Omental fat pad (tissue), 4 donors: ENCODE measurements at places on chromosomes 11 and 22.
A peak's percentile ranks its signal among the peaks of the same experiment; 100 is the strongest.

DNA sequence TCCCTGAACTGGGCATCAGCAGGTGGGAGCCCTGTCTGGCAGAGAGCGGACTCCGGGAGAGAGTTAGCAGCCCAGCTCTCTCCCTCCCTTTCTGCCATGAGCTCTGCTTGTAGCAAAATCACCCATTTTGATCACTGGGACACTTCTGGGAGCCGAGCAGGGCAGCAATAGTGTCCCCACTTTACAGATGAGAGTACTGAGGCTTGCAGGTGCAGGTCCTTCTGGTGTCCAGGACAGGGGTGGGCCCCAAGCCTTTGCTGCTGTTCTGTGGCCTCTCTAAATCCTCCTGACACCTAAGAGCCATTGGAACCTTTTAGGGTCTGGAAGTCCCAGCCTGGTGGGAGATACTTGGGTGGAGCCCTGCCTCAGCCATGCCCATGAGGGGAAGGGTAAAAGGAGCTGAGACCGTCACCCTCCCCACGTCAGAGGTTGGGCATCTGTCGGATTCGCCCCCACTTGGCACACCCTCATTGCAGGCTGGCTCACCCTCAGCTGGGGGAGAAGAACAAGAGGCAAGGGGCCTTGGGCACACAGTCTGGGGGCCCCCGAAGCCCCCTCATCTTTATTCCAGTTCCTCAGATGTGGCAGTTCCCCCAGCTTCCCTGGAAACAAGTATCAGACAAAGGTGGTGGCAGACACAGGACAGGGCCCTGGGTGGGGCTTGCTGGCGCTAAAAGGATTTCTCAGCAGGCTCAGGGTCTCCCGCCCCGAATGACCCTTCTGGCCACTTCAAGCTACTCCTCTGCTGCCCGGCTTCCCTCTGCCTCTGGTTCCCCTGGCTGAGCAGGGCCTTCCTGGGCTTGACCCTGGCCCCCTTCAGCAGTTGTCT is 4.5 kb downstream of the RIN1 start:
- DNase-seq = no peak

GRCh38 chr11:9095421-9095820 is 4.0 kb upstream of the SCUBE2 start:
- no peak for DNase-seq

DNA sequence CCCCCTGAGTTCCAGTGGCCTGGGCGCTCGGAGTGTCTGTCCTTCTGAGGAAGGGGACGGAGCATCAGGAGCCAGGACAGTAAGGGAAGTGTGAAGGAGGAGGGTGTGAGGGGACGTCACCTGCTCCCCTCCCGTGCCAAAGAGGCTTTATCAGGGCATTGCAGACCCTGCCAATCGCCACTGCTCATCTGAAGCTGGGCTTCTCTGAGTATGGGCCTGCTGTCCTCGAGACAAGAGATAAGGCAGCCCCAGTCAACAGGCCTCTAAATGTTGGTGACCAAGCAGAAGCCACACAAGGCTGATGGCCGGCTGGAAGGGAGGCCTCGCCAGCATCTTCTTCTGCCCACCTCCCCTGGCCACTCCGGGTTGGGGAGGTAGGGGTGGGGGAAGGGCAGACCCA is 29.8 kb downstream of the LIF start:
- DNase-seq = no peak

- DNase-seq = no peak
Measured at GRCh38 chr22:17501679-17502285, 61.5 kb upstream of the SLC25A18 start.

- no peak for DNase-seq
Measured at GRCh38 chr22:23403720-23404688, 176.1 kb downstream of the IGLL1 start.

DNA sequence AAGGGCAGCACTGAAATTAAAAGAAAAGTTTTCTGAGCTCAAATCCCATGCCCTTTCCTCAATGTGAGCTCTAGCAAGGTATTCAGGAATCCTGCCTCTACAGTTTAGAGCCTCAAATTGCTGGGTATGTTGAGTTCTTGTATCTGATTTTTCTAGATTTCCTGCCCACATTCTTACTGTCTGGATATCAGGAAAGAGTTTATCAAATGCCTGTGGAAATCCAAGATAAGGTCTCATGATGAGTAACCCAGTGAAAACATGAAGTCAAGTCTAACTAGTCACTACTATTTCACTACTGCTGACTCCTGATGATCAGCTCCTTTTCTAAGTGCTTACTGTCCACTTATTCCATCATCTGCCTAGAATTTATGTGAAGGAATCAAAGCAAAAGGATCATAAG is 29.8 kb downstream of the LIMK2 start:
- DNase-seq = no peak

GRCh38 chr11:101914738-101915426 is at the start of gene CEP126:
TSS of gene CEP126 (plus strand) at chr11:101915010. CDS start at chr11:101915285, 275 bp downstream.
- peak; percentile 89 for DNase-seq

- no peak for DNase-seq
Measured at GRCh38 chr11:19689281-19690000, 23.2 kb upstream of the NAV2 start.

DNA sequence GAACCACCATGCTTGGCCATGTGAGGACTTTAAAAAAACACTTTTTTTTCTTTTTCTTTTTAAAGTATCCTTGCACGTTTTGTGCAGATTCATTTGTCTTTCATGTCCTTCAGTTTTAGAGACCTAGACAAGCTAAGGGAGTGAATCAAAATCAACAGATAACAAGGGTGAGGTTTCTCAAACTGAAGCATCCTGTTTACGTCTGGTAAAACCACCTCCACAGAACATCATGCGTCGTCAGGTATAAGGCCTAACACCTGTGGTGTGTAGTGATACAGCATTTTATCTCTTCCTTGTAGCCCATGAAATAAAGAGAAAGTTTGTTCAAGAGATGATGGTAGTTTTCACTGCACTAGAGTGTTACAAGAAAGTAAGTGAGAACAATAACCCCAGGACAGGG is 26.3 kb upstream of the CSF2RB start:
- DNase-seq = no peak

- peak; percentile 83 for DNase-seq
Measured at GRCh38 chr11:64331569-64332371, 8.2 kb upstream of the CCDC88B start.

GRCh38 chr22:27490080-27490479 is 311.5 kb downstream of the MN1 start:
- DNase-seq = no peak

- DNase-seq = no peak
Measured at GRCh38 chr11:87908086-87908485, 267.2 kb downstream of the RAB38 start.

DNA sequence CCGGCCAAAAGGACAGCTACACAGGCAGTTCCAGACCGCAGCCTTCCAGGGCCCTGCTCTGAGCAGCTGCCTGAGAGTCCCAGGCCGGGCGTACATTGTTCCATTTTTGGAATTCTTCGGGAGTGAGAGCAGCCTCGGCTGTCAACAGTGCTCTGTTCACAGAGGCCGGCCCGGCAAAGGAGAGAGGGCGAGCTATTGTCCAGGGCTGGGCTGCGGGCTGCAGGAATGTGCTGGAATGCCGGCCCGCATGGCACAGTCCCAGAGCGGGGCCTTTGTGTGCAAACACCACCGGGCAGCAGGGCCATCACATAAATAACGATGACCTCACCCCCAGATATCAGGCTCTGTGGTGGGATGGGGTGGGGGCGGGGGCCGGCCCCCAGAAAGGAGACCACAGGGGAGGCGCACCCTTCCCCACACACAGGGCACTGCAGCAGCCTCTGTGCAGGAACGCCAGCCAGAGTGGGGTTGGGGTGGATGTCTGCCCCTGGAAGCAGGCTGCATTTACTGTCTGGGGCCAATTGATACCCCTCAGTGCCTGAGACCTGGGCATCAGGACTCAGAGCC is 15.8 kb downstream of the LINC01488 start:
- DNase-seq = no peak

DNA sequence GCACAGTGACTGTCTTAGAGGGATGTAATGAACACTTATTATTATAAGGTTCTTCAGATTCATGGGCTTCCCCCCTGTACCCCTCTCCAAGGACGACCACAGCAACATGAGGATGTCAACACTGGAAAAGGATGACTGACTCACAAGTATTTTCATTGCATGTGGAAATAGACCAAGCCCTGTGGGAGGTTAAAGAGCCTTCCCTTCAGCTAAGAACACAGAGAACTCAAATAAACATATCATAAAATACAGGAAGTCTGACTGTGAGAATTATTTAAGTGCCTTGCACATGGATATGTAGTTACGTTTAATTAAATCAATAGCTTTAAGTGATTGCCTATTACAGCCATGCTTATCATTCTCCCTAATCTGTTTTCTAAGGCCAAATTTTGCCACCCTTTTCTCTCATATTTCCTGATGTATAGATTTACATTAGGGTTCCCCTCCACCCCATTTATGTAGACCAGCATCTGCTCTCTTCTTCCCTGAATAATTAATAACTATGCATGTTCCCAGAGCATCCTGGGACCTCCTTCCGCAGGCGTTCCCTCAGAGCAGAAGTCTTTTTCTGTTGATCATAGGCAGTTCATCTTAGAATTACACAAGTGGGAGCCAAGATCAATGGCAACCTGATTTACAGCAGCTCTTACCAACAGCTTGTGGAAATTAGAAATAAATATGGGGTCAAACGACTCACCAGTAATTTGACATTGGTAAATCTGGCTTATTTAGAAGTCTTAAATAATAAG is 226.9 kb downstream of the OPCML start:
- DNase-seq = no peak

GRCh38 chr11:34140149-34140548 is 34.7 kb downstream of the NAT10 start:
- no peak for DNase-seq

DNA sequence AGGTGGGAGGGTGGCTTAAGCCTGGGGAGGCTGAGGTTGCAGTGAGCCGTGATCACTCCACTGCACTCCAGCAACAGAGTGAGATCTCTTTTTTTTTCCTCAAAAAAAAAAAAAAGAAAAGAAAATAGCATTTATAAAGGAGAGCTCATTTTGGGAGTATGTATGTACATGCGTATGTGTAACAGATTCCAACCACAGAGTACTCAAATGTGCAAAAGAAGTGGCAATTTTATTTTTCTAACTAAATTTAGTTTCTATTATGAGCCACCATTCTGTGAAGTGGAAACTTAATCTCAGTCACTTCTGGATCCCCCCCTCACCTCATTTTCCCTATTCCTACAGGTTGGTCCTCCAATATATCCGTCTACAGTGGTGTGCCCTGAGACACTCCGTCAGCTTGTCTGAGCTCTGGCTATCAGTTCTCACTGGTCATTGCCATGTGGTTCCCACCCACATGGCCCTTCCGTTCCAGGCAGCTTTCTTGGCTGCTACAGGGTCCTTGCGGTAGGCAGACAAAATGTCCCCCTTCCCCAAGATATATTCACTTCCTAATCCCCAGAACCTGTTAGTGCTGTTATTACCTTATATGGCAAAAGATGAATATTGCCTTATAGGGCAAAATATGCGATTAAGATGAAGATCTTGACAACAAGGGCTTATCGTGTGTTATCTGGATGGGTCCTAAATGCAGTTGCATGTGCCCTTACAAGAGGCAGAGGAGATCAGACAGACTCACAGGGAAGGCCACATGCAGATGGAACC is 35.8 kb upstream of the TSKU start:
- DNase-seq = no peak

DNA sequence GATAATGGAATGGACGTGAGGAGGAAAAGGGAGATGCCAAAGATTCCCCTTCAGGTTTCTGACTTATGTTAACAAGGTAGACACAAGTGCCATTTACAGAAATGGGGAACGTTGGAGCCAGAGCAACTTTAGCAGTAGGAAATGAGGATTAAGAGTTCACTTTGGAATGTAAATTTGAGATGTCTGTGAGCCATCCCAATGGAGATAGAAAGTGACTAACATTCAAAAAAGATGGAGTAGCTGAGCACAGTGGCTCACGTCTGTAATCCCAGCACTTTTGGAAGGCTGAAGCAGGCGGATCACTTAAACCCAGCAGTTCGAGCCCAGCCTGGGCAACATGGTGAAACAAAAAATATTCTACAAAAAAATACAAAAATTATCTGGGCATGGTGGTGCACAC is 19.9 kb downstream of the MRTFA start:
- DNase-seq = no peak

GRCh38 chr11:30553521-30554110 is 32.5 kb downstream of the MPPED2 start:
- no peak for DNase-seq

DNA sequence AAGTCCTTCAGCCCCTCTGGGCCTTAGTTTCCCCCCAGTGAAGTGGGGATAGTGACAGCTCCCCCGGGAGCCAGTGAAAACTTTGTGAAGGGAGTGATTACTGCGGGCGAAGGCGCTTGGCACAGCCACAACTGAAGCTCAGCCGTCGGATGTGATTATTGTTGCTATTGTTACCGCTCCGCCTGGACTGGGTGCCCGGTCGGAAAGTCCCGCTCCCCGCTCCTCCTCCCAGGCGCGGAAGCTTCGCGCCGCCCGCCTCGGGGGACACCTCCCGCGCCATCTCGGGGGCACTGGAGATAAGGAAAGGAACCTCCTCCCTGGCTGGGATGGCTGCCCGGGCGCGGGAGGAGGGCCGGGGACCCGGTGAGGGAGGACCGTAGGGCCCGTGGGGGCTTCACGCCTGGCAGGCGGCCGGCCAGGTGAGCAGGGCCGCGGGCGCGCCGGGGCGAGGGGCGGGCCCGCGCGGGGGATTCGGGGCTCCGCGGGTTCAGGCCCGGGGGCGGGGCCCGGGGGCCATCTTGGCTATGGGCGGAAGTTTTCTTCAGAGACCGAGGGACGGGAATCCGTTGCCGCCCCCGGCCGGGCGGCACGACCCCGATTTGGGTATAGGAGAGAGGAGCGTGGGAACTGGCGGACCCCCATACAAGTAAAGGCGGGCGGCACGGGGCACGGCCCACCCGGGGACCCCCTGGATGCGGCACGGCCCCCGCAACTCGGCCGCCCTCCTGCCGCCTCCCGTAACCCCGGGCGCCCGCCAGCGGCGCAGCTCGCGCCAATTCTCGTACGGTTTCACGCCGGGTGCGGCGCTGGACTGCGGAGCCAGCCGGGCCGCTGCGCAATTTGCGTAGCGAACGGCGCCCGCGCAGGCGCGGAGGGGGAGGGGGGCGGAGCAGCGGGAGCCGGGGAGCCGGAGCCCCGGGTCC is at the start of gene GPR137:
Gene GPR137, plus strand, starts transcription at position 887 of the 923 bp plus-strand sequence. CDS start 677 bp downstream, outside the sequence.
- peak; percentile 68 for DNase-seq

- no peak for DNase-seq
Measured at GRCh38 chr11:76962583-76963416, 71.4 kb upstream of the B3GNT6 start.

DNA sequence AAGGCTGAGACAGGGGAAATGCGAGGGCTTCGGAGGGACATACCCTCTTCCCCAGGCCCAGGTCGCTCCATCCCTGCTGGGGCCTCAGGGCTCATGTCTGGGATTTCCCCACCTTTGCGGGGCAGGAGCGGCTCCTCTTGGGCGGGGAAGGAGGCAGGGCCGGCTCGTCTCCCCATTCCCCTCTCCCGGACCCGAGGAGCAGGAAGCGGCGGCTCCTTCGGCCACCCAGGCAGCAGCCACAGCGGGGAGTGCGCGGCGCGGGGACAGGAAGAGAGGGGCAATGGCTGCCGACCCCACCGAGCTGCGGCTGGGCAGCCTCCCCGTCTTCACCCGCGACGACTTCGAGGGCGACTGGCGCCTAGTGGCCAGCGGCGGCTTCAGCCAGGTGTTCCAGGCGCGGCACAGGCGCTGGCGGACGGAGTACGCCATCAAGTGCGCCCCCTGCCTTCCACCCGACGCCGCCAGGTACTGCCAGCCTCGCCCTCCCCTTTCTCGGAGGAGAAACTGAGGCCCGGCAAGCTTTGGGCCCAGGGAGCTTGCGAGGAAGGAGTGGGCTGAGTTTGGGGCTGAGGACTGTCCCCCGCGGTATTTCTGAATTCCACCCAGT is at the start of gene ANKK1:
Gene ANKK1, plus strand, starts transcription at position 175 of the 607 bp plus-strand sequence. Its CDS starts 106 bp downstream, at position 281.
- DNase-seq = no peak
